ENCODE measurements at places on chromosomes 6 and 20.
A peak's percentile ranks its signal among the peaks of the same experiment; 100 is the strongest.

- H3K27me3 ChIP-seq, result no peaks in the 10 kb centered on the region
- no peak for DNase-seq
- no peak overlapping the region for H3K4me3 ChIP-seq
- H3K27ac ChIP-seq, result no peak overlapping the region
- H3K4me1 ChIP-seq, result no peaks in the 10 kb centered on the region
These were observed 32.1 kb upstream of the CENPW start for GRCh38 chr6:126307849-126308248.

DNA sequence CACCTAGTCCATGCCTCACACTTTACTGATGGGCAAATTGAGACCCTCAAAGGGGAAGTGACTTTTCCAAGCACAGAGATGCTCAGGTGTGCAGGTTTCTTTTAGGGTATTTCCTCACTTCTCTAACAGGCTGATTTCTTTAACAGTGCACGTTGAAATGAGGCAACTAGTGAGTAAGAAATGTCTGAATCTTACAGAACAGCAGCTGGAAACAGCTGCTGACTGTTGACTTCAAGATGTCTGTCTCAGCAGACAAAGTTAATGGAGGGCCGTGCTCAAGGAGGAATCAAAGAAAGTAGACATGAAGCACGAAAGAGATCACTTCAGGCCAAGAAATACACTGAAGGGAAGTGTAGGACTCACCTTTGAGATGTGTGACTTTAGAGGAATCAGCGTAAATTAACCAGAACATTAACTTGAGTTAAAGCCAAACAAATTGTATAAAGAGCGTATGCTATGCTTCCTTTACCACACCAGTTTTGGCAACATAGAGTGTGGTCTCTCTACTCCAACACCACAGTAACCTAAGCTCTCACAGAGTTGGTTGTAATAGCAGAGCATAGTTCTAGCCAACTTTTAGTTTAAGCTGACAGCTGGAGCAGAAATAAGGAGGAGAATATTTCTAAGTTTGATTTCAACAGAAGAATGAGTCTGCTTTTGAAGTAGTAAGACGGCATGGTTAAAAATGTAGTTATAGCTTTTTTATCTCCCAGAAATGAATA, 60.9 kb downstream of the SAMD3 start:
- H3K27ac ChIP-seq, result no peak overlapping the region
- DNase-seq, result no peak
- no peak overlapping the region for H3K4me3 ChIP-seq
- H3K4me1 ChIP-seq, result no peaks in the 10 kb centered on the region
- H3K36me3 ChIP-seq, result peaks cover 13% of the 10 kb centered on the region

DNA sequence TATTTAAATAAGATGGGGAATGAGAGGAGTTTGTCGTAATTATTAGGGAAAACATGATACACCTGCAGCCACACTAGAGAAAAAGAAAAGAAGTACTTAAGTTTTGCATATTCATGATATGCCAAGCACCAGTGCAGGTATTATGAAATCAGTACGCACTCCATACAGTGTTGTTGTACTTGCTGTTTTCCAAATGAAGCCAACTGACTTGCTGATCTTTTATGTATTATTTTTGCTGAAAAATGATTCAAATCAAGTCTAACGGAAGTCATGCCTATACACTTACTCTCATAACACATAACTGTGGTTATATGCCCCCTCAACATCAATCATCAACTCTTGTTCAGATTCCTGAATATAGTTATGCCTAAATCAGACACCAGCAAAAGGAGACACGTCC, 584.9 kb upstream of the EYS start:
- no peaks in the 10 kb centered on the region for H3K27me3 ChIP-seq
- H3K27ac ChIP-seq, result no peak overlapping the region
- H3K36me3 ChIP-seq, result no peaks in the 10 kb centered on the region

GRCh38 chr6:165821754-165822153, 158.7 kb upstream of the PDE10A start:
- no peaks in the 10 kb centered on the region for H3K36me3 ChIP-seq
- H3K27ac ChIP-seq, result no peak overlapping the region
- DNase-seq, result no peak
- H3K27me3 ChIP-seq, result no peaks in the 10 kb centered on the region

DNA sequence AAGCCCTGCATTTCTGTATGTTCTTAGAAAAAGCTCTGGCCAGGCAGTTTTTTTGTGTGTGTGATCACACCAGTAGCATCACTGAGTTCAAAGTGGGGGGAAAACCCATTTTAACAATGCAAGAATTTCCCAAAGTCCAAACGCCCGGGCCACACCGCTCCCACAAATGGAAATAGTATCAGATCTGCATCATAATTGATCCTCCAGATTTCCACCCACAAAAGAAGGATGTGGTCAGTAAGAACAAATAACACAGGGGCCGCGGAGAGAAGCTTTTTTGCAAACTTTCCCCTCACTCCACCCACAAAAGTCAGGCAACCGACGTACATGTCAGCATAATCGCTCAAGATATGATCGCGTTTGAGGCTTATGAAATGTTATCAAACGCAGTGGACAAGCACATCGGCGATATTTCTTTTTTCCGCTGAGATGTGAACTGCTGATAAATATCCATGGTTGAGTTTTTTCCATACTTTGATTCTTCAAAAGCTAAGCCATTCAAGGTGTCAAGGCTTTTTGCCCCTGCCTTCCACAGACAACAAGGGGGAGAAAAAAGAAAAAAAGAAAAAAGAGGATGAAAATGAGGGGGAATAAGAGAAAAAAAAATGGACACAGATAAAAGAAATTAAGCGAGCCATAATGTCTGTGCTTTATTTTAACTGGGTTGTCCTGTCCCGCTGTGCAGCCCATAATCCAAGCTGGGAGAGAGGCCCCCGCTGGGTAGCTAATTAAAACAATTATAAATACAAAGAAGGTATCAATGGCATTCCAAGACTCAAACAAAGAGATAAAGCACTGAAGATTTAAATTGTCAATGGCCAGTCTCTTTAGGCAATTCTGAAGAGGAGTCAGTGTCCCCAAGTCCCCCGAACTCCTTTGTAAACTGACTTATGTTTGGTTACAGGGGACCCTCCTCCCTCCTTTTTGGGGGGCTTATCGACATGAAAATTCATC, 143.5 kb downstream of the ZFP64 start:
- peaks cover 12% of the 10 kb centered on the region for H3K4me1 ChIP-seq
- no peak for DNase-seq
- no peaks in the 10 kb centered on the region for H3K27me3 ChIP-seq
- H3K4me3 ChIP-seq, result no peak overlapping the region
- H3K36me3 ChIP-seq, result no peaks in the 10 kb centered on the region

- peaks cover 13% of the 10 kb centered on the region for H3K36me3 ChIP-seq
- no peak overlapping the region for H3K4me3 ChIP-seq
- no peaks in the 10 kb centered on the region for H3K4me1 ChIP-seq
These were observed 24.4 kb downstream of the UQCC1 start for GRCh38 chr20:35387334-35387733.

DNA sequence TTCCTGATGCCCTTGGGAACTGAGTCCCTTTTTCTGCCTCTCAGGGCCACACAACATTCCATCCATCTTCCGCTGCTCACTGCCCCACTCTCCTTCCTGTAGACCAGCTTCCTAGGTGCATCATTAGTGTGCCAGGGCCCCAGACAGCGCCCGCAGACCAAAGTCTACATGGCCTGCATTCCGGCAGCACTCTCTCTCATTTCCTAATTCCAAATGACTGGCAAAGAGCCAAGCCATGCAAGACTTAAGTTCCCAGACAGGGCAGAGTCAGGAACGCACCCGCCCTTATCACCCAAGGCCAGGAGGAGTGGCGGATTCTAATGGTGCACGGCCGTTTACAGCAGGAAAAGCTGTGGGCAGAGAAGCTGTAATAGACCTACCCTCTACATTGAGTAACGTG, 159.8 kb upstream of the ARID1B start:
- no peaks in the 10 kb centered on the region for H3K4me1 ChIP-seq
- no peaks in the 10 kb centered on the region for H3K27me3 ChIP-seq
- no peak for DNase-seq
- no peak overlapping the region for H3K27ac ChIP-seq

DNA sequence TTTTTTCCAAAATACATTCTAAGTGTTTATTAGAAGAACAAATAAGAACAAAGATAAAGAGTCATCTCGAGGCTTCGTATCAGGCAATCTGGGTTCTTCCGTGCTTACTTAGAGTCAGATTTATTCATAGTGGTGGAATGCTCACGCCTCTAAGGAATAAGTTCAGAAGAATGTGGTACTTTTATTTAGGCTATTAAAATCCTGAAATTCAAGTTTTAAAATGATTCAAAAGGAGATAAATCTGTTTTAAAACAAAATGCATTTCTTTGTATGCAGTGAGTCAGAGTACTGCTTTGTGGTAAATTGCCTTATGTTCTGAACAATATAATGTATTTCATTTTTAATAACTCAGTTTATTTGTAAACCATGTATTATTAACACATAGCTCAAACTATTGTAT, 89.1 kb downstream of the FUT9 start:
- H3K27me3 ChIP-seq, result no peaks in the 10 kb centered on the region
- H3K4me3 ChIP-seq, result no peak overlapping the region
- H3K36me3 ChIP-seq, result no peaks in the 10 kb centered on the region
- H3K27ac ChIP-seq, result no peak overlapping the region
- no peaks in the 10 kb centered on the region for H3K4me1 ChIP-seq

- peak overlapping the region; percentile 93 for H3K27ac ChIP-seq
- H3K4me3 ChIP-seq, result no peak overlapping the region
These were observed 1.7 kb downstream of the RNF5 start for GRCh38 chr6:32179766-32180405.

GRCh38 chr6:159400826-159401225, 231.6 kb downstream of the FNDC1 start:
- no peaks in the 10 kb centered on the region for H3K4me1 ChIP-seq
- DNase-seq, result no peak
- no peaks in the 10 kb centered on the region for H3K27me3 ChIP-seq
- no peak overlapping the region for H3K4me3 ChIP-seq
- H3K27ac ChIP-seq, result no peak overlapping the region

GRCh38 chr20:775679-776135, 7.4 kb upstream of the SLC52A3 start:
- no peak overlapping the region for H3K27ac ChIP-seq
- H3K4me1 ChIP-seq, result no peaks in the 10 kb centered on the region
- no peak for DNase-seq

- H3K27ac ChIP-seq, result no peak overlapping the region
- no peaks in the 10 kb centered on the region for H3K4me1 ChIP-seq
- H3K27me3 ChIP-seq, result no peaks in the 10 kb centered on the region
- no peaks in the 10 kb centered on the region for H3K36me3 ChIP-seq
These were observed 77.3 kb downstream of the TOX2 start for GRCh38 chr20:43991982-43992381.

GRCh38 chr6:108348655-108349349, 53.9 kb downstream of the AFG1L start:
- DNase-seq, result no peak
- no peak overlapping the region for H3K27ac ChIP-seq
- H3K27me3 ChIP-seq, result no peaks in the 10 kb centered on the region
- H3K36me3 ChIP-seq, result no peaks in the 10 kb centered on the region
- H3K4me1 ChIP-seq, result no peaks in the 10 kb centered on the region

DNA sequence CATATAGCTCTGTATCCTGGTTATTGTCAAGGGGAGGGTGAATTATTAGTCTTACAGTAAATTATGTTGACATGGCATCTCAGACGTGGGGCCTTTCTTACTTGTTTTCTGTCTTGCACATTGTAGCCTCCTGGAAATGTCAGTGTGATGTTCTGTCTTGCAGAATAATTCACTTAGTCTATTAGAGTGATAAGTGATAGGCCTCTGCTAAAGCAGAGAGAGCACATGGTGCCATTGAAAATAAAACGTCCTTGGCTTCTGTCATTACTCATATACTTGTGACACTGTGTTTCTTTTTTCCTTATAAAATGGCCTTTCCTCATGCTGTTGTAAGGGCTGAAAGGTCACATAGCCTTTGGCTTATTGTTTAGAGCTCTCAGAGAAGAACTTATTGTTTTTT, 531.0 kb downstream of the EPM2A start:
- no peak overlapping the region for H3K27ac ChIP-seq
- DNase-seq, result no peak
- no peak overlapping the region for H3K4me3 ChIP-seq
- no peaks in the 10 kb centered on the region for H3K4me1 ChIP-seq

DNA sequence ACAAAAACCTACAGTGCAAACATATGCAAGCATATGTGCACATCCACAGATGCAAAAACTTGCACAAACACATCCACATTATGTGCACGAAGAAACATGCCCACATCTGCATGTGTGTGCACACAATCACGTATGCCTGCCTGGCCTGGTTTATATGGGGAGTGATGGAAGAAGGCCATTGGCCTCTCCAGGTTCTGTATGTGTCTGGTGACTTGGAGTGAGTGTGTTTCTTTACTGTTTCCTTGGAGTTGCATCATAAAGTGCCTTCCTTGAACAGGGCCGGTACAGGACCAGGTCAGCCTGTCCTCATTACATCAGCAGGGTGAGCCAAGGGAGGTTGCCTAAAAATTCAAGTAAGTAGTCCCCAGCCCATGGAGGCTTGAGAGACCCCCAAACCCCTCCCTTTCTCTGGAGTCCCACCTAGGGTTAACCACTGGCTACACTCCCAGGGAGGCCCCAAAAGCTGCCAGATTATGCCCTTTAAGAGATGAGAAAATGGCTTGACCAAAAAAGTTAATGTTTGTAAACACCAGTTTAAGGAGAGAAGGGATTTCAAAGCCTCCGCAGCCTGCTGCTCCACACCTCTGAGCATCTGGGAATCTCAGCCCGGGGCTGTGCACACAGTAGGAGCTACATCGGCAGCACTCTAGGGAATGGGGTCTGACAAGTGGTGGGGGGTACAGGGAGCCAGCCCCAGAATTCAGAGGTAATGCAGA, 140.8 kb downstream of the VEGFA start:
- H3K4me1 ChIP-seq, result no peaks in the 10 kb centered on the region
- DNase-seq, result no peak
- no peaks in the 10 kb centered on the region for H3K36me3 ChIP-seq
- peak overlapping the region; percentile 71 for H3K27ac ChIP-seq
- H3K27me3 ChIP-seq, result no peaks in the 10 kb centered on the region

GRCh38 chr6:82227770-82228169, 19.8 kb downstream of the IBTK start:
- no peaks in the 10 kb centered on the region for H3K4me1 ChIP-seq
- no peaks in the 10 kb centered on the region for H3K27me3 ChIP-seq
- no peak for DNase-seq
- H3K36me3 ChIP-seq, result peaks cover 15% of the 10 kb centered on the region

- H3K27ac ChIP-seq, result no peak overlapping the region
- no peak overlapping the region for H3K4me3 ChIP-seq
- H3K27me3 ChIP-seq, result no peaks in the 10 kb centered on the region
- H3K36me3 ChIP-seq, result no peaks in the 10 kb centered on the region
These were observed 98.6 kb upstream of the RNF24 start for GRCh38 chr20:4113615-4114603.

- no peak overlapping the region for H3K4me3 ChIP-seq
- no peak overlapping the region for H3K27ac ChIP-seq
- DNase-seq, result no peak
- peaks cover 4% of the 10 kb centered on the region for H3K36me3 ChIP-seq
- H3K27me3 ChIP-seq, result no peaks in the 10 kb centered on the region
These were observed 27.9 kb downstream of the MANBAL start for GRCh38 chr20:37317316-37317715.

DNA sequence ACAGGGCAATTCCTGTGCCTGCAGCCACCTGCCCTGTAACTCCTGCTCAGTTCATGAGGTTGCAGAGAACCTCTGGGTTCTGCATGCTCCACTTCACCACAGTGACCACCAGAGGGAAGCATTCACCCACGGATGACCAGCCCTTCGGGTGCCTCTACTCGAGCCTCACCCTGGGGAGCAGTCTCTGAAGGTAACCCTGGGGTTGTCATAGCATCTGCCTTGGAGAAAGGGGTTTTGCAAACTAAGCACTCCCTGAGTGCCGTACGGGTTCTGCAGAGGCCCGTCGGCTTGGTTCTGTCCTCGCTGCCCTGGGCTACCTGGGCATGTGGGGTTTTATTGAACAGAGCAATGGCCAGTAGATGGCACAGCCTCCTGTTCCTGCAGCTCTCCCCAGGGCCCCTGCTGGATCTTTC, 10.2 kb upstream of the CST5 start:
- H3K27me3 ChIP-seq, result no peaks in the 10 kb centered on the region
- no peaks in the 10 kb centered on the region for H3K36me3 ChIP-seq
- H3K4me1 ChIP-seq, result peaks cover 6% of the 10 kb centered on the region
